ENCODE measurements at places on chromosomes 7 and 10.

- no peak for DNase-seq
Measured at GRCh38 chr7:47906883-47907282, 41.4 kb downstream of the PKD1L1 start.

GRCh38 chr7:131648491-131648890 is 92.1 kb upstream of the PODXL start:
- DNase-seq = no peak

GRCh38 chr7:11456574-11456973 is 375.4 kb downstream of the THSD7A start:
- DNase-seq = no peak

DNA sequence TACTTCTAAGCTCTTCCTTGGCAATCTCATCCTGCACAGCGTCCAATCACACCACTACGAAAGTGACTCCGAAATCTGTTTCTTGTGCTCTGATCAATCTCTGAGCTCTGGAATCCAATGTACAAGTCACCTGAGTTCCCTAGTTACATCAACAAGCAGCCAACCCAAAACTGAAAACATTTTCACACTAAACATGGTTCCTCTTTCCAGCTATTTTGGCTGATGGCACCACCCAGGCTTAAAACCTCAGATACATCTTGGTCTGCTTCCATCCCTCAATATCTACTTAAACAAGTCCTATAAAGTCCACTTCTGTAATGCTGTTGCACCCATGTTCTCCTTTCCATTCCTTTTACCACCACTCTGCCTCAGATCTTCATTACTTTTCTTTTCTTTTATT is 3.6 kb downstream of the BLOC1S2 start:
- no peak for DNase-seq

- DNase-seq = no peak
Measured at GRCh38 chr7:67809586-67809985, 813.0 kb downstream of the TYW1 start.

DNA sequence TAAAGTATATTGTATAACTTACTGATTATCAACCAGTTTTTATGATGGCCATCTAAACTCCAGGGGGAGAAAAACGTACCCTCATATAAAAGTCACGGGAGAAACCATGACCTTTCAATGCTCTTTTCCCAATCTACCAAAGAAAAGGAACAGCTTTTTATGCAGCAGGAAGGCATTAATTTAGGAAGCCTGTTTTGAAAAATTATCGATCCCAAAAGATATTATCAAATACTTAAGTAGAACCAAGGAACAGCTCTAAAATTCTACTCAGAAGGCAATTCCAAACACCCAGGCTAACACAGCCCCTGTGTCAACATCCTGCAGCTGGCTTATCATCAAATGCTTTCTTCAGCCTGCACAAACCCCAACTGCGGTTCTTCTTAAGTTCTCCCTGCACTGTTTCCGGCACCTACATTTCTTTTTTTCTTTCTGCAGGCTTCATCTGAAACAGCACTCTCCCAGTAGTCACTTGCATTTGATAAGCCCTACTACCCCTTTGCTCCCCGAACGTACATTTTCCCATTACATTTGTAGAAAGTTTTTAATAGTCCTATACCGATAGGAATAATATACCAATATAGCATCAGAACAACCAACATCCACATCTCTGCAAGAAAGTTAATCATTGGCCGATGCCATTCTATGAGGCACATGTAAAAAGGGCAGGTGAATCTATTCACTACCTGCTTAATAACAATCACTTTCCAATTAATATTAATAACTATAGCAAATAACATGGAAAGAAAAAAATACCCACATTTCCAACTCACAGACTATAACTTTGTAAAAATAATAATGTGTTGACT is 47.9 kb downstream of the PIP4K2A start:
- DNase-seq = peak; percentile 45

- DNase-seq = no peak
Measured at GRCh38 chr7:140676306-140676705, 3.6 kb downstream of the ADCK2 start.

DNA sequence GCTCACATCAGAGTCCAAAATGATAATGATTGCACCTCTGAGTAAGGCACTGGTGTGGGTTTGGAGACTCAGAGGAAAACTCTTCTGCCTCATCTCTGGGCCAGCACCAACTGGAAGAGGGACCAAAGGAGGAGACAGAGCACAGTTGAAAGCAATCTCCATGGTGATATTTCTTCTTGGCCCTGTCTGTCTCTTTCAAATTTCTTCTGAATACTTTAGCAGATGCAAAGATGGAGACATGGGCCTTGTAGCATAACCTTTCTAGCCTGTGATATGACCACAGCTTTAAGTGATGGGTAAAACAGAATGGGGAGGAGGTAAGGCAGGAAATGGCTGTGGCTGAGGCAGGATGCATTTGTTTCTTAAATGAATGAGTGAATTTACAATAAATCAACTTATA is 12.2 kb upstream of the GIMAP7 start:
- no peak for DNase-seq

DNA sequence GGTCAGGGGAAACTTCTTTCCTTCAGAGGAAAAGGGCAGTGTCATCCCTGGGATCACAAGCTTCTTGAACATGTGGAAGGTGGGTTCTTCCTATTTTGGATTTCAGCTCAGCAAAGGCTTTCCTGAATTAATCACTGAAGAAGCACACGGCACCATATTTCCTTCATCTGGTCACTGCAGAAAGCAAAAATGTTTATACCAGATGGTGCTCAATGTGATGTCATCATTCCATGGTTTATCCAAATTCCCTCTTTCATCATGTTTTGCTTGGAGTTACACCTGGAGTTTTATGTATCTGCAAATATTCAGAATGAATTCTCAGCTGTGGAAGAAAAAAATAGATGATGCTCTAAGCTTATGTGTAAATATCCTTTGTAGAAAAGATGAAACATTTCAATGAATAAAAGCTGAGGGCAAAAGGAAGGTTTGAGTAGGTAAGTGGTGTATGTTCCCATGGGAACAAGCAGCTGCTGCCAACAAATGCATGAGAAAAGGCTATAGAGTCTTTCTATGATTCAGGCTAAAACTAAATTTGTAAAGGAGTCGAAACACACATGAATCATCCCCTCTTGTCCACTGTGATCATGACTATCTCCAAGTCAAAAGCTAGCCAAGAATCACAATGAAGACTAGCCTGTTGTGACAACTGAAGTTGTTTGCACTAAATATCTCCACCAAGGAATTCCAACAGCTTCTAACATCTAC is 26.9 kb upstream of the BPGM start:
- no peak for DNase-seq

GRCh38 chr7:107874605-107875446 is 16.2 kb upstream of the DLD start:
- DNase-seq = peak; percentile 10

DNA sequence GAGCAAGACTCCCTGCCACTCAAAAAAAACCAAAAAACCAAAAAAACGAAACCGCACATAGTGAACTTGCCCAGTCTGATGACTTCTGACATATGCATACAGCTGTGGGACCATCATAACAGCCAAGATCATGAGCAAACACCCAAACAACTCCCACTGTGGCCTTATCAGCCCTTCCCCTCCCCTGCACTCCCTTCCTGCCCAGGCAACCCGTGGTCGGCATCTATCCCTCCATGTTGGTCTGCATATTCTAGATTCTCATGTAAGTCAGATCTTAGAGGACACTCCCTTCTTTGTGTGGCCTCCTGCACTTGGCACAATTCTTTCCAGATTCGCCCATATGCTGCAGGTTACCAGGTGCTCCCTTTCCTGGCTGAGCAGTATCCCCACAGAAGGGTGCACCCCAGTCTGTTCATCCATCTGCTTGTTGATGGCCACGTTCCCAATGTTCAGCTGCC is 72.8 kb downstream of the GNA12 start:
- no peak for DNase-seq

DNA sequence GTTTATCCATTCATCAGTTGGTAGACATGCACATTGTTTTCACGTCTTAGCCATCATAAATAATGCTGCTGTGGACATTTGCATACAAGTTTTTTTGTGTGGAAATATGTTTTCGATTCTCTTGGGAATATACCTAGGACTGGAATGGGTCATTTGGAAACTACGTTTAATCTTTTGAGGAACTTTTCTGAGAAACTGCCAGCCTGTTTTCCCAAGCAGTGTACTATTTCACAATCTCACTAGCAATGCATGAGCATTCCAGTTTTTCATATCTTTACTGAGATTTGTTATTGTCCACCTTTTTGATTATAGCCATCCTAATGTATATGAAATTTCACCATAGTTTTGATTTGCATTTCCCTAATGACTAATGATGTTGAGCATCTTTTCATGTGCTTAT is 95.7 kb upstream of the JAZF1 start:
- no peak for DNase-seq

DNA sequence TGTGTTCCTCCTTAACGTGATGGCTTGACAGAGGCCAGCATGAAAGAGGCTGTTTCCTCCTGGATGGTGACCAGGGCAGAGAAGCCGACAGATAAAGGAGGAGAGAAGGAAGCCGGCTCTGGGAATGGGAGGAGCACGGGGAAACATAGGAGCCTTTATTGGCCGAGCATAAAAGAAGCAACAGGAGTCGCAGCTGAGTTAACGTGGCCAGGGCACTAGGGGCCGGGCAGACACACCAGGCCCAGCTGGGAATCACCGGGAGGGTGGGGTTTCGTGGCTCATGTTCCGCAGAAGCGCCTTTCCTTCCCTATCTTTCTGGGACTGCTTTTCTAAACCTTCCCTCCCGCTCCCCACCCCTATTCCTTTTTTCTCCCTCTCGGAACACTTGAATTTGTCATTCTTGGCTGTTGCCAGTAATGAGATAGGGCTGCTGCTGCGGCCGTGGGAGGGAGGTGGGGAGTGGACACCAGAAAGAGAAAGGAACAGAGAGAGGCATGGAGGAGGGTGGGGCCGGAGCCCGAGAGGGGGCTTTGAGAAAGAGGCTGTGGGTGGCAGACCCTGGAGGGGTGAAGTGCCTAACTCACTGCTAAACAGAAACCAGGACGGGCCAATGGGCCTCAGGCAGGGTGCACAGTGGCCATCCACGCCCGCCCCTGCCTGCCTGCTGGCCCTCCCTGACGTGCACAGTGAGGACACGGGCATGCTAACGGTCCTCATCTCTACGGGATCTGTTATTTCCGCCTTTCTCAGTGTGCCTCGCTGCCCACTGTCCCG is 65.2 kb downstream of the COL13A1 start:
- no peak for DNase-seq

DNA sequence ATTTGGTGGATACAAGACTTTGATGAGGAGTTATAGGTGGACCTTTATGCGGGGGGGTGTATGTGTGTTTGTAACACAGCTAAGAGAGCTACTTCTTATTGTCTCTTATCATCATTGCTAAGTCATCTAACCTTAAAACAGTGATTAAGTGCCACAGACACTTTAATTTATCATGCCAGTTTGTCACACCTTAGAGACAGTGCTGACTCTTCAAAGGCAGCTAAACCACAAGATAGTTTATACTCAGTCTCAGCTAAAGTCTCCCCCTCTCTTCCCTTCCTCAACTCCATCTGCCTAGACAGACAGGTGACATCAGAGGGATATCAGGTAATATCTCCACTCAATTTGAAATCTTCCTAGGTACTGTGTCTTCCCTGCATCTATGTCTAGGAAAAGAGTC is 42.2 kb downstream of the MYPN start:
- DNase-seq = no peak

GRCh38 chr10:94578790-94579189 is 33.2 kb downstream of the HELLS start:
- DNase-seq = no peak

GRCh38 chr7:6376820-6377219 is 70.9 kb downstream of the DAGLB start:
- DNase-seq = no peak

DNA sequence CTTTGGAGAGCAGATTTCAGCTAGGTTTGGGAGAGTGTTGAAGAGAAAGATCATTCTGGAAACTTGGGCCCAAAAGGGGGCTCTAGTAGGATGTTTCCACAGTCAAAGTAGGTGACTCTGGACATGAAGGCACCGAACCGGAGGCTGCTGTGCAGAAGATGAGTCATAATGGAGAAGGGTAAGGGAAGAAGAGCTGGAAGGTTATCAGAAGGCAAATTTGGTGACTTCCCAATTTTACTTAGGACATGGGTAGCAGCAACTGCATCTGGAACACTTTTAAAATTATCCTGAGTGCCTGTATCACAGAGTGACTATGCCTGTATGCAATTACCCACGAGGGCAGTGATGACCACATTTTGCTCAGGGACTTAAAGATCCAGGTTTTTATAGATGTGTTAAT is 38.8 kb downstream of the PIK3AP1 start:
- no peak for DNase-seq

GRCh38 chr10:78044699-78045098 is 11.0 kb downstream of the RPS24 start:
- no peak for DNase-seq

DNA sequence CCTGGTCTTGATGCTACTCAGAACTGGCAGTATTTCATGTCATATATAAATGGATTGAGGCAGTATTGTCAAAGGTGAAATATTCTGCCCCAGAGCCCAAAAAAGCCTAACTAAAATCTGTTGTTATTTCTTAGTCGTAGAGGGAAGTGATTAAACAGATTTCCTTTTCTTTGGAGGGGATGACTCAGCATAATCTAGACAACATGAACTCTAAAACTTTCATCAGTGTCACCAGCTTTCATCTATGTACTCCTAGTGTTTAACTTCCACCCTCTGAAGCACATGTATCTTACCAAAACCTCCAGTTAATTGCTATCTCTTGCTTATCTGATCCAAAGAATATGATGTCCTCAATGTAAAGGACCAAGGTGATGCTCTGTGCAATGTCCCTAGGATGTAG is 97.1 kb upstream of the ARID5B start:
- DNase-seq = no peak

DNA sequence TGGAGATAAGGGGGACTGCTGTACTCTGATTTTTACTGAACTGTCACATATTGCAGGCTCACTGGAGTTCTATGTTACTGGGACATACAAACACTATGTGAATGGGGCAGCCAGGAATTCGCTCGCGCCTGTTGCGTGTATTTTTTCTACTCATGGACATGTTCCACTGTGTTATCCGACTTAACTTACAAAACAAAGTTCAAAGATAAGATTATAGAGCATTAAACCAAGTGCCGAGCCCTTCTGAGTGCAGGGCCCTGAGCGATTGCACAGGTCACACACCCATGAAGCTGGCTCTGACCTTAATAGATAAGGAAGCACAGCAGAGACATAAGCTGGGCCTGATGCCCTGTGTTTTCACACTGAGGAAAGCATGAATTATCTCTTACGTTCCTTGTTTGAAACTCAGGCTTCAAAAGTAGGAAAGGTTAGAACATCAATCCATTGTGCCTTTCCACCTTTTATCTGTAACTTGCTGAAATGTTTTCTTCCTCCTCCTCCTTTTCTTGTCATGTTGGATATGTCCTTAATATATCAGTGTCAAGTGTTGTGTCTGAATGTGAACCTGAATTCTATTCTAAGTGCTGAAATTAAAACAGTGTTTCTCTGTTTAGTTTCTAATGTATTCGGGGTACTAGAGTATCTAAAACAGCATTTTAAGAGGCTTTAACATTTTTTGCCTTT is 273.8 kb downstream of the AUTS2 start:
- DNase-seq = no peak

Data from activated T-cell treated with anti-CD3 and anti-CD28 coated beads, Interleukin-2, amount 50 U/mL, for 4 hours (primary cell).